Esophagus squamous epithelium (tissue), 5 donors: ENCODE measurements at places on chromosomes 11 and 22. TPM values are rescaled to one million over a fixed set of nuclear protein-coding genes. Genes with fewer than 3 reads are reported as not detected.

The TUT1 gene
- total RNA-seq: 12.7 TPM

The CD3E gene
- total RNA-seq: 2.7 TPM

- no peak for DNase-seq
Measured at GRCh38 chr22:48262596-48263430, 1500.4 kb downstream of the TBC1D22A start.

DNA sequence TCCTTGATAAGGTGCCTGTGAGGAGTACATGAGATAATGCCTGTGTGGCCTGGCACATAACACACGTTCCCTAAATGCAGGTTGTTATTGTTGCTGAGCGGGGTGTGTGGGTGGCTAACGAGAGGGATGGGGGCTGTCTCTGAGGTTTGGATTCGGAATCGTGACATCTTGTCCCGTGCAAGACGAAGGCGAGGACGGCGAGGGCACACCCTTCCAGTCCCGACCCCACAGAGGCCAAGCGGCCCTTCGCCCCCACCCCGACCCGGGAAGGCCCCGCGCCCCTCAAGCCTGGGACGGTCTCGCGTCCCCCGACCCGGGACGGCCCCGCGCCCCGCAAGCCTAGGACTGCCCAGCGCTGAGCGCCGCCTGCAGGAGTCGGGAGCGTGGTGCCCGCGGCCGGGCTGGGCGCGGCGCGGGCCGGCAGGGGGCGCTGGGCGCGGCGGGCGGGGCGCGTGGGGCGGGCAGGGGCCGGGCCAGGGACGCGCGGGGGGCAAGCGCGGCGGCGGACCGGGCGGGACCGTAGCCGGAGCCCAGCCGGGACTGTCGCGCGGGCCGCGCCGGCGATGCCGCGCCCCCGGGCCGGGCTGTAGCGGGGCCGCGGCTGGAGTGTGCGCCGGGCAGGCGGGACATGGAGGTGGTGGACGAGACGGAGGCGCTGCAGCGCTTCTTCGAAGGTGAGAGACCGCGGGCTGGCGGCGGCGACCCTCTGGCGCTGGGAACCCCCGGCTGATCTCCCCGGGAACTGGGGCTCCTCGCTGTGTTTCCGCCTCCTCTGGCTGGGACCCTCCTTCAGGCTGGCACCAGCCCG lies at the start of gene MYRF:
TSS of gene MYRF (plus strand) at position 520 of the 808 bp plus-strand sequence. CDS start at position 629, 109 bp downstream.
- DNase-seq: no peak
